ENCODE measurements at places on chromosomes 11 and 22.
A peak's percentile ranks its signal among the peaks of the same experiment; 100 is the strongest.

- no peak for DNase-seq
Observed at GRCh38 chr11:121226415-121227263, 65.9 kb upstream of the SC5D start.

GRCh38 chr11:12668166-12668565 is 6.1 kb upstream of the TEAD1 start:
- no peak for DNase-seq

GRCh38 chr11:13019313-13019712 is 10.2 kb downstream of the RASSF10 start:
- DNase-seq: no peak

- DNase-seq: no peak
Observed at GRCh38 chr22:45757068-45757467, 85.4 kb downstream of the ATXN10 start.

GRCh38 chr11:33530815-33531214 is 169.8 kb downstream of the C11orf91 start:
- no peak for DNase-seq

- no peak for DNase-seq
Observed at GRCh38 chr11:122229078-122229477, 113.1 kb upstream of the BLID start.

- DNase-seq: no peak
Observed at GRCh38 chr11:33936725-33937604, 45.1 kb upstream of the LMO2 start.

GRCh38 chr22:49760630-49761571 is 66.8 kb downstream of the BRD1 start:
- no peak for DNase-seq

GRCh38 chr11:126411971-126412381 is 56.5 kb downstream of the ST3GAL4 start:
- no peak for DNase-seq

DNA sequence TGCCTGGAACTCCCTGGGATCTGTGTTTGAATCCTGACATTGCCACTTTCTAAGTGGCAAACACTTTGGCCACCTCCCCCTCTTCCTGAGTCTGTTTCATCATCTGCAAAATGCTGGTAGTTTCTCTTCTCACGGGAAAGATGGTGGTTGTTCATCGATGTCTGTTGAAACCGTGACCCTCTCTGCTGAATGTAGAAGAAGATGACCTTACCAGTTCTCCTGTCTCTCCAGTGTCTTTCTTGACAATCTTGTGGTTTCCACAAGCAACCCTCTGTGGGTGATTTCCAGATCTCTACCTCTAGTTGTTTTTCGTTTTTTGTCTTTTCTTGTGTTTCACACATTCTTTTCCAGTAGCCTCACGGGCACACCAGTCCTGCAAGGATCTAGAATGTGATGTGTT is 27.5 kb downstream of the ZBTB16 start:
- DNase-seq: no peak

GRCh38 chr11:119483881-119484371 is 61.0 kb upstream of the THY1 start:
- no peak for DNase-seq

DNA sequence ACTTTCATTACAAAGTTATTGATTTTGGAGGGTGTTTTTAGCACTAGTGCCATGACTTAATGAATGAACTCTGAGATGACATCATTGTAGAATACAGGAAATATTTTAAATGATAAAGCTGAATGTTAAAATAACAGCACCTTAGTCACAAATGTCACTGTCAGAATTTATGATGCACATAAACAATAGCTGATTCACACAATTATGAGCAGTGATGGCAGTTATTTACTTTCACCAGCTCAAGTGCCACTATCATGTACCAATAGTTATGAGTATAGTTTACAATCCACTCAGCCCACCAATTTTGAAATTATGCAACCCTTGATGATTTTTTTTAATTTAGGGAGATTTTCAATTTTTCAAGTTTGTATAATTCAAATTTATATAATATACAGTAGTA is 23.0 kb downstream of the SERPING1 start:
- DNase-seq: no peak

DNA sequence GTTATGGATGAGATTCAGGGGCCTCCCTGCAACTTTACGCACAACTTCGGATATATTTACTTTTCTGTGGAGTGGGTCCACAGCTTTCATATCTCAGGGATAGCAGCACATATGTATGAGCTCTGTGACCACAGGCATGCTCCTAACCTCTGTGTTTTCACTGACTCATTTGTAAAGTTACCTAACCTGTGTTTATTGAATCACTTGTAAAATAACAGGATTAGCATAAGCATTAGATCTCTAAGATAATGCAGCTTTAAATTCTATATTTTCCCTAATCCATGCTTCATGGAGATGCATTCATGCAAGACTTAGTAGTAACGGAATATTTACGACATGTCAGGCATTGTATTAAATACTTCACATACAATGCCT is 47.9 kb upstream of the DDI1 start:
- DNase-seq: no peak

DNA sequence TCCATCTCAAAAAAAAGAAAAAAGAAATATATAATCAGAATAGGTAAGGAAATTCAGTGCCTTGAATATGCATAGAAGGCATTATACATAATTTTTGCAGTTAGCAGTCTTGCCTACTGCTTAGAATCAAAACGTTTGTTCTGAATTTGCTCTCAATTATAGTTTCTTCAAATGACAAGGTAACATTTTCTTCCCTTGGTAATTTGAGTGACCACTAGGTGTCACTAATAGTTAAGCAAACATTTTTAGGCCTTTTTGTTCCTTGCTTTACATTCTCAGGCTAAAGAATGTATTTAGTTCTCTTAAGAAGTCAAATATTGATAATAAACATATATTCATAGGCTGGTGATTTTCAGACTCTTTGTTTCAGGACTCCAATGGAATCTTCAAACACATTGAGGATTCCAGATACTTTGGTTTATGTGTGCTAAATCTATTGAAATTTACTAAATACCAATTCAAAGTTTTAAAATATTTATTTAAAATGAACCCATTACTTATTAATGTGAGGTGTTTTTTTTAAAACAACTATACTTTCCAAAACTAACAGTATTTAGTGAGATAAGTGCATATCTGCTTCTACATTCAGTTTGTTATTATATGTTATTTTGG is 55.0 kb upstream of the DEPDC7 start:
- DNase-seq: peak; percentile 30

DNA sequence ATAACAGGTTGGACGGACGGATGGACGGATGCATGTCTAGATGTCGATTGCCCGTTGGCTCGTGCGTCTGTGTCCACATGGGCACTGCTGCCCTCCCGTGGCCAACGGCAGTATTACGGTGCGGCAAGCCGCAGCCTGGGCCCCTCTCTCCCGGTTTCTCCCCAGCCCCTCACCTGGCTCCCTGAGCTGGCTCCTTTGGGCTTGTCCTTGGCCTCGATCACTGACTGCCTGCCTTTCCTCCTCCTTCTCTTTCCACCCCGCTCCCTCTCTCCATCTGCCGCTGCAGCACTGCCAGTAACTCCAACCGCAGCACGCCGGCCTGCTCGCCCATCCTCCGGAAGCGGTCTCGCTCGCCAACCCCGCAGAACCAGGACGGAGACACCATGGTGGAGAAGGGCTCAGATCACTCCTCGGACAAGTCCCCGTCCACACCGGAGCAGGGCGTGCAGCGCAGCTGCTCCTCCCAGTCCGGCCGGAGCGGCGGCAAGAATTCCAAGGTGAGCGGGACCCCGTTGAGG is 77.3 kb downstream of the SCN3B start:
- peak; percentile 66 for DNase-seq

GRCh38 chr11:67482827-67483798 is at the start of gene AIP:
AIP (plus strand) TSS chr11:67483026; CDS start chr11:67483159, 133 bp downstream.
- peak; percentile 99 for DNase-seq

DNA sequence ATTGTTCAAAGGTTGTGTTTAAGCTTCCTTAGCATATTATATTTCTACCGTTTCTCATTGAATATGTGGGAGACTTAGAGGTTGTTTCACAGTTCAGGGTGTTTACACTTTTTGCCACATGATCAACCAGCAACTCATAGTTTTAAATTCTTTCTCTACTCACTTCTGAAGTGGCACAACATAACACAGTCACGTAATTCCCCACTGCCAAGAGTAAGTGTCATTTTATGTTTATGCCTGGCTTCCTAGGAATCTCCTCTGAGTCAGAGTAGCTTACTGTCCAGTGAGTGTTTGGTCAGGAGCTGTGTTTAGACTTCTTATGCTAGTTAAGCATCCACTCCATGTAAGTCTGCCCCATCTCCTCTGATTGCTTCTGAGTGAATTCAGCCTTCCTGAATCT is 520.8 kb upstream of the KIRREL3 start:
- no peak for DNase-seq

DNA sequence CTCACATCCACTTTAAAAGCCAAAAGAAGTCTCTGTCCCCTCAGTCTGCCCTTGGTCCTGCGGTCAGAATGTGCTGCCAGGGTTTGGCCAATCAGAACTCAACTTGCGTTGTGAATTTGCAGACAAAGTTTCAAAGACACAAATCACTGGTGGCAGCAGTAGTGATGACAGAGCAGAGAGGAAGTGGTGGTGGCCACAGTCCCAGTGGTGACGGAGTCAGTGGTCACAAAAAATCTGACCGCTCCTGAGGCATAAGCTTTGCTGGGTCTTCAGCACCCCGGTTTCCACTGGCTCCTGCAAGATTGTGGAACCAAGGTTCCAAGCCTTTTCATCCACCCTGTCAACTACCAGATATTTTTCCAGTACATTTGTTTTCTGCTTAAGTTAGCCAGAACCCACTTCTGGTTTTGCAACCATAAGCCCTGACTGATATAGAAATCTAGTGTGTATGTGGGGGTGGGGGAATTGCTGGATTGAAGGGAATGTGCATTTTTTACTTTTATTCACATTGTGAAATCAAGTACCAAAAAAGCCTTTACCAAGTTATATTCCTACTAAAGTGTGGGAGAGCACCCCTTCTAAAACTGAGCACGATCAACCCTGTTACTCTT is 112.3 kb downstream of the TMPRSS5 start:
- DNase-seq: no peak

DNA sequence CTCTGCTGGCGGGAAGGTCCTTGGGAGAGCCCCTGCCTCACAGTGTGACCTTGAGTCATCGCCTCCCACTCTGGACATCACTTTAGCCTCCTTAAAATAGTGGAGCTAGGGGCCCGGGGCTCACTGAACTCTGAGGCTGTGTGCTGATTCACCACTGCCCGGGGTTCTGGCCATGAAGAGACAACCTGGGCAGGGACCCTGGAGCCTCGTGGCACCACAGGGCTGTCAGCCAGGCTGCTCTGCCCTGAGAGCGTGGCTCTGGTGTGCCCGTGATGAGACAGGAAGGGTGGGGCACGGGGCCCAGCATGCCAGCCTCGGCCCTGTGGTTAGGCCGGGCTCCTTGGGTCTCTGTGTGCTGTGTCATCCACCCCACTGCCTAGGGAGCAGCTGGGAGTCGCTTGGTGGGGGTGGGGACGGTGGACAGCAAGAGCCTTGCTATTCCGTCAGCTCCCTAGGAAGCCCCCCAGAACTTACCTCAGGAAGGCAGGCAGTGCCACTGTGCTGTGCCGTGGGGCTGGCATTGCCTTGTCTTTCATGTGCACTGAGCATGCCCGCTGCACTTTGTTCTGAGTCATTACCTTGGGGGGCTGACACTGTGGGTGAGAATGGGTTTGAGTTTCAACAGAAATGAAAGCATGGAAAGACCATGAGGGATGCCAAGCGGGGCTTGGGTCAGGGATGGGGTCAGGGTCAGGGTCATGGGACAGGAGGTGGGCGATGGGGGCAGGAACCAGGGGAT is 31.7 kb downstream of the TPCN2 start:
- DNase-seq: no peak

- no peak for DNase-seq
Observed at GRCh38 chr11:105589346-105589745, 20.5 kb upstream of the GRIA4 start.

- DNase-seq: no peak
Observed at GRCh38 chr11:75760243-75760642, 8.3 kb upstream of the DGAT2 start.

GRCh38 chr11:115598257-115598901 is 94.2 kb upstream of the CADM1 start:
- DNase-seq: no peak

GRCh38 chr11:76459299-76459698 is 14.5 kb downstream of the EMSY start:
- DNase-seq: no peak

DNA sequence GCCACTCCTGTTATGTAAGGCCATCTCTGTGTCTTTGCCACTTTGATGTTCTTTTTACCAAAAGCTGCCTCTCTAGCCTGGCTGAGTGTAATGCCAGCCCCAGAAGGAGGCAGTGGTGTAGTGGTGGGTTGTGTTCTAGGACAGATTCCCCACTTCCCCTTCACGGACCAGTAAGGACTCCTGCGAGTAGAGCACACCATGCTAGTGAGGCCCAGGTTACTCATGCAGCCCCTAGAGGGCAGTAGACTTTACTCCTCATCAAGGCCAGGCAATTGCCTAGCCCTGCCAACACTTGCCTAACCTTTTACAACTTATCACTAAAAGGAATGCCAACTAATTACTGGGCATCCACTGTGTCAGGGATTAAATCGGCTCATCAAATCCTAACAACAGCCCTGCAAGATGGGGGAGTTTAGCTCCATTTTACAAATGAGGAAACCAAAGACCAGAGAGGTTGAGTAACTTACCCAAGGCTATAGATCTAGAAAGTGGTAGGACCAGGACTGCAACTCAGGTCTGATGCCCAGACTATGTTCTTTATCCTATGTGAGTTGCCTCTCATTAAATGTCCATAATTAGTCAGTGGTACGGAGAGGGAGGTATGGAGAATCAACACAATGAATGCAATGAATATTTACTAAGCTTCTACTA is 75.3 kb downstream of the APIP start:
- no peak for DNase-seq

DNA sequence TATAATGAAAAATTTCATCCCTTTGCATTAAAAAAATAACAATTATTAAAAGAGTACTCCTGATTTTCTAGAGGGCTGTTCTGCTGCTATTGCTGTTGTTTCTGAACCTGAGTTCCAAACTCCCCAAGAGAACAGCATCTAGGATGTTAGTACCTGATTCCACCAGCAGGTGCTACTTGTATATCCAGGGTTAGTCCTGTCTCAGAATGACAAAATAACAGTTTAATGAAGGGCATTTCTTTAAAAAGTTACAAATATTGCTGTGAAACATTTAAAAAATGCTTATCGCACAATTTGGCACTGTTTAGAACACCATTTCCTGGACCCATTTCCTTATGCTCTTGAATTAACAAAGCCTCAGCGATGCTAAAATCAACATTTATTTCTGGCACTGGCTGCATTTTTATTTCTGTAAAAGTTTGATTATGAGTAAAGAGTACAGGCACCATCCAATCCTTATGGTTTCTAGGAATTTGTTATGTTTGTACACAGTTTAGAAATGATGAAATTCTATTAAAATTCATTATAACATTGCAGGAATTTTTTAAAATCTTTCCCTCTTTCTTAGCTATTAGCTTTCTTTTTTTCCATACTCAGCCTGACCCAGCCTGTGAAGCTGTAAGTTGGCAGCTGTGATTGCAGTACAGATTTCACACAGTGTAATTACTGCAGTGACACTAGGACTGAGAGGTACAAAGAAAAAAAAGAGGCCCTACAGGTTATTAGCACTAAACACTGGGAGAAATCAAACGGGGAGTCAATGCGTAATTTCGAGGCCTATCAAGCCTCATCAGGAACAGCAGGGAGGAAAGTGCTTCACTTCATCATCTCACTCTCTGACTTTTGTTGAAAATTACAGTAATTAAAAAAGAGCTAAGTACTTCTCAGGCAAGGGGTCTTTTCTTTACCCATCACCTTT is 208.8 kb downstream of the DCDC1 start:
- DNase-seq: peak; percentile 12

All from NCI-H1092 (cell line).